Muscle of leg (tissue), 16 donors: ENCODE measurements at places on chromosomes 3 and 15. TPM values are rescaled to one million over a fixed set of nuclear protein-coding genes. Genes with fewer than 3 reads are reported as not detected.
A peak's percentile ranks its signal among the peaks of the same experiment; 100 is the strongest.

DNA sequence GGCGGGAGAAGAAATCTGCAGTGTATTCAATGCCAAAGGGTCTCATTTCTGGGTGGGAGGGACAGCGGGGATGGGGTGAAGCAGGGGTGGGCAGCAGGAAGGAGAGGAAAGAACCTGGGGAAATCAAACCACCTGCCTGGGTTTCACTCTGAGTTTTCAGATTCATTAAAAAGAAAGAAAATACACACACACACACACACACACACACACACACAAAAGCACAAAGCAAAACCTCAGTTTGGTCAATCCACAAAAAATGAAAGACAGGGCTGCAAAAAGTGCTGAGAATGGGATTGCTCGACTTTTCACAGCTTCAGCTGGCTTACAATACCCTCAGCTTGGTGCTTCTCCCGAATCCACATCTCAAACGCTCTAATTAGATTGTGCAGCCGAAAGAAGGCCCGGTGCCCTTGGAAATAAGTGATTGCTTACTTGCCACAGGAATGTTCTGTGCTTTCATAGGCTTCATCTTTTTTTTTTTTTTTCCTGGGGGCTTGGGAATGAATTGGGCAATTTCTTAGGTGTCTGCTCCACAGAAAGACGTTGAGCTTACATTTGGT lies 370.5 kb downstream of the RORA start:
- H3K4me1 ChIP-seq = no peaks in the 10 kb centered on the region
- no peak for DNase-seq
- no peaks in the 10 kb centered on the region for H3K36me3 ChIP-seq
- no peak overlapping the region for H3K4me3 ChIP-seq
- H3K27me3 ChIP-seq = no peaks in the 10 kb centered on the region

- H3K4me1 ChIP-seq = no peaks in the 10 kb centered on the region
- H3K27me3 ChIP-seq = no peaks in the 10 kb centered on the region
- H3K4me3 ChIP-seq = peak overlapping the region; percentile 87
- no peaks in the 10 kb centered on the region for H3K36me3 ChIP-seq
These were observed 253 bp downstream of the IFT80 start for GRCh38 chr3:160398820-160399124.

DNA sequence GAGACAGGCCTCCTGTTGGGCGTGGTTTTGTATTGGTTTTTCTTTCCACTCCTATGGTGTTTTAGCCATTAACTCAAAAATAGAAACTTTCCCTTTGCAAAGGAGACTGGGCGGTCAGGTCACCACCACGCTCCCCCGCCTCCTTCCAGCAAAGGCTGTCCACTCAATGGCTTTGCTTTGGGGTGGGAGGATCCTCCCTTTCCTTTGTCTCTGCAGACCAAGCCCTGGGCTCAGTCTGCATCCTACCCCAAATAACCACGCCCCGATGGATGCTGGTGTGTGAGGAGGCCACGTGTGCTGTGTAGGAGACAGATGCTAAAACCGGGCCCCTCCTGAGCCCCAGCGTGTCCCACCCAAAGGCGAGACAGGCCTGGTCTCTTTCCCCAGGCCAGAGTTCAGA lies 68.5 kb downstream of the GRIP2 start:
- peaks cover 4% of the 10 kb centered on the region for H3K36me3 ChIP-seq
- H3K27ac ChIP-seq = no peak overlapping the region
- no peak overlapping the region for H3K4me3 ChIP-seq
- H3K4me1 ChIP-seq = peaks cover 13% of the 10 kb centered on the region
- DNase-seq = no peak
- no peaks in the 10 kb centered on the region for H3K27me3 ChIP-seq

The SLC6A1 gene
- total RNA-seq = 1.2 TPM

The DNAH12 gene
- 0.58 TPM for total RNA-seq

The GOLGA6L4 gene
- total RNA-seq = 0.66 TPM

The SMCO1 gene
- total RNA-seq = 1.6 TPM

GRCh38 chr3:10330319-10330718 lies 9.4 kb upstream of the SEC13 start:
- DNase-seq = no peak
- peaks cover 47% of the 10 kb centered on the region for H3K27me3 ChIP-seq
- H3K4me1 ChIP-seq = no peaks in the 10 kb centered on the region
- no peaks in the 10 kb centered on the region for H3K36me3 ChIP-seq

- H3K4me1 ChIP-seq = peaks cover 5% of the 10 kb centered on the region
- DNase-seq = no peak
- no peak overlapping the region for H3K4me3 ChIP-seq
- H3K27ac ChIP-seq = no peak overlapping the region
- H3K27me3 ChIP-seq = peaks cover 4% of the 10 kb centered on the region
- H3K36me3 ChIP-seq = no peaks in the 10 kb centered on the region
These were observed 2.4 kb downstream of the CCR2 start for GRCh38 chr3:46356276-46356675.

GRCh38 chr3:135650309-135650708 lies 315.2 kb upstream of the PPP2R3A start:
- DNase-seq = no peak
- H3K36me3 ChIP-seq = no peaks in the 10 kb centered on the region
- no peaks in the 10 kb centered on the region for H3K27me3 ChIP-seq
- no peak overlapping the region for H3K4me3 ChIP-seq
- no peak overlapping the region for H3K27ac ChIP-seq

GRCh38 chr3:143810953-143811265 lies 37.4 kb downstream of the SLC9A9 start:
- no peak overlapping the region for H3K4me3 ChIP-seq
- DNase-seq = no peak
- H3K27me3 ChIP-seq = no peaks in the 10 kb centered on the region
- no peak overlapping the region for H3K27ac ChIP-seq
- H3K4me1 ChIP-seq = peaks cover 19% of the 10 kb centered on the region

The SKOR1 gene
- 0.31 TPM for total RNA-seq

DNA sequence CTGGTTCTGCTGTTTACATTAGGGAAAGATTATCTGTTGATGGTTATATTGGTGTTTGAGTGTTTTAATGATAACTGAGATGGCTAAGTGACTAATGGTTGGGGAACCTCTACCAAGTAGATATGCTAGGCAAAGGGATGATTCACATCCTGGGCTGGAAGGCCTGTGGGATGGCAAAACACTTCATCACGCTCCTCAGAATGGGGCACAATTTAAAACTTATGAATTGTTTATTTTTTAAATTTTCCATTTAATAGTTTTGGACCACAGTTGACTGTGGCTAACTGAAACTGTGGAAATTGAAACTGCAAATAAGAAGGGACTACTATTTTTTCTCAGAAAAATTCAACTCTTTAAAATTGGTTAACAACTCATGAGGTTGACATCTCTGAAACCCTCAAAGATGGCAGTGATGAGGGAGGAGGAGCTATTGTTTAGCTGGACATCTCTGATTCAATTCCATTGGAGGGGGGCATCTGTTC lies 100.5 kb upstream of the ZBED2 start:
- no peaks in the 10 kb centered on the region for H3K27me3 ChIP-seq
- H3K4me1 ChIP-seq = no peaks in the 10 kb centered on the region
- DNase-seq = no peak
- H3K4me3 ChIP-seq = no peak overlapping the region

GRCh38 chr3:36182024-36182423 lies 198.3 kb upstream of the STAC start:
- H3K36me3 ChIP-seq = no peaks in the 10 kb centered on the region
- no peak overlapping the region for H3K4me3 ChIP-seq
- DNase-seq = no peak

- H3K27ac ChIP-seq = no peak overlapping the region
- no peaks in the 10 kb centered on the region for H3K4me1 ChIP-seq
- H3K27me3 ChIP-seq = no peaks in the 10 kb centered on the region
These were observed 113.3 kb downstream of the PDCD6IP start for GRCh38 chr3:33911525-33912322.

DNA sequence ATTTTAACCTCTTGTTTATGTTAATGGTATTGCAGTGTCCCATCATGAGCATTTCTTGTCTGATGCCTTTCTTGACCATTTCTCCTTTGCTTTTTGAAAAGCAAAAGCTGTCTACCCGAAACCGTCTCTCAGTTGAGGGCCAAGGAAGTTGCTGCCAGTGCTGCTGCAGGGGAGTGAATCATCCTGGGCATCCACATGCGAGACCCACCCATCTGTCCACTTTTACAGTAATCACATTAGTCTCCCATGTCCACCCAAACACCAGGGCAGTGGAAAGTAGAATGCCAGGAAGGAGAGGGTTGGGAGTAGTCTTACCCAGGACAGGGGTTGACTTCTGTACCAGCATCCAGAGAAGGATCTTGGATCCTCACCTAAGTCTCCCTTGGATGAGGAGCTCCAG lies 48.6 kb upstream of the TEX264 start:
- peaks cover 1% of the 10 kb centered on the region for H3K36me3 ChIP-seq
- no peak for DNase-seq
- H3K4me3 ChIP-seq = no peak overlapping the region
- H3K27ac ChIP-seq = no peak overlapping the region
- H3K4me1 ChIP-seq = peaks cover 11% of the 10 kb centered on the region
- no peaks in the 10 kb centered on the region for H3K27me3 ChIP-seq

DNA sequence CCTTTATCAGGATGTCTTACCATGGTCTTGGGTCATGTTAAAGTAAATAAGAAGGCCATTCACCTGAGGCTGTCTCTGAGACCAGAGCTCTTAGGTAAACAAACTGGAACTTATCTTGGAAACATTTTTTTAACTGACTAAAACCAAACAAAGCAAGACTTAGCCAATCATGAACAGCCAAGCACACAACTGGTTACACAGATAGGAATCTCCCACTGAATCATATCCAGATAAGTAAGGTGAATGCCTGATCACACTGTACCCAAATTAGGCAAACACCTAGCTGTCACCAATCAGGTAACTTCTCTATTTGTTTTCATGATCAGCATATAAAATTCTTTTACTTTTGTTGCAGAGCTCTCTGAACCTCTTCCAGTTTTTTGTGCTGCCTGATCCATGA lies 205.4 kb downstream of the CNTN3 start:
- H3K4me1 ChIP-seq = no peaks in the 10 kb centered on the region
- H3K27me3 ChIP-seq = no peaks in the 10 kb centered on the region
- no peaks in the 10 kb centered on the region for H3K36me3 ChIP-seq
- no peak for DNase-seq
- H3K27ac ChIP-seq = no peak overlapping the region
- H3K4me3 ChIP-seq = no peak overlapping the region

- H3K27me3 ChIP-seq = no peaks in the 10 kb centered on the region
- H3K4me3 ChIP-seq = peak within 1 kb of the TSS; percentile 85
- DNase-seq = peak; percentile 87
- H3K4me1 ChIP-seq = peaks cover 22% of the 10 kb centered on the region
- H3K36me3 ChIP-seq = peaks cover 20% of the 10 kb centered on the region
These were observed at the start of gene CHST14 for GRCh38 chr15:40470423-40471104. TSS of gene CHST14 (plus strand) at chr15:40470984. CDS start at chr15:40471214, 230 bp downstream.

DNA sequence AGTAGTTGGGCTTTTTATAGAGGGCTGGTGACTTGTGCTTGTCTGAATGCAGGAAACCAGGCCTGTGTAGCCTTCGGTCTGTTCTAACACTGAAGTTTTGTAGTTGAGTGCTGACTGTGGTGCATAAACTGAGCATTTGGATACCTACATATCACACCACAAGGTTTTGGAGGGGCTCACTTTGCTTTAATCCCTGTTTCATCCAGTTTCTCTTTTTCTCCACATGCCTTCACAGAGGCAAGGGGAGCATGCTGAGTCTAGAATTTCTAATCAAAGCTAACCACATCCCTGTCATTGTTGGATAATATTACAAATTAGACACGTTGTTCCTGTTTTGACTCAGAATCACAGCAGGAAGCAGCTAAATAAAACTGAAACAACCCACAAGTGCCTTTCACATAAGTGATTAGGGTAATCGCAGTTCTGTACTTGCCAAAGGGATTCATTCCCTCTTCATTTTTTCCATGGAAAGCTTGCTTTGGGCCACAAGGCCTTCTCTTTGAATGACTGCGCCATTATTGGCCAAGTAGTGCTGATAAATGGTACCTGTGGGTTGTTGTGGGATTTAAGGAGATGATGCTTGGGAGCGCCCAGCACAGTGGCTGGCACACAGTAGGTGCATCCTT lies 48.9 kb downstream of the TGFBR2 start:
- peak; percentile 61 for DNase-seq
- peaks cover 31% of the 10 kb centered on the region for H3K4me1 ChIP-seq
- H3K36me3 ChIP-seq = peaks cover 36% of the 10 kb centered on the region
